Stimulated activated CD8-positive, alpha-beta memory T cell treated with anti-CD3 and anti-CD28 coated beads, Interleukin-4, amount 100 ng/mL, for 1 hour (primary cell): ENCODE measurements at places on chromosomes 4 and X.

DNA sequence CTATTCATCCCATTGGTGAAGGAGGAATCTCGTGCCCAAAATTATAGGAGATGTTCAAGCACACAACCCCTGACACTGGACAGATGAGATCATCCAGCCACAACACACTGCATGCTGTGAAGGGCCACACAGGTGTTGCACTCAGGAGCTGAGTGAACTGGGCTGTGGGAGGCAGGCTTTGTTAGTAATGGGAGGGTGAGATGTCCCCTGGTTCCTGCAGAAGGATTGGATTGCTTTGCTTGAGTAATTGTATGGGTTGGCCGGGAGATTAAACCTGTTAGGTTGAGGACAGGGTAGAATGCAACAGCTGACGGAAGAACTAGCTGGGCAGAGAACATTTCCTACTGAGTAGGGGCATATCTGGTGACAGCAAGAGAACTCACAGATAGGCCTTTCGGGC is 152.2 kb downstream of the TACR3 start:
- no peak for DNase-seq

DNA sequence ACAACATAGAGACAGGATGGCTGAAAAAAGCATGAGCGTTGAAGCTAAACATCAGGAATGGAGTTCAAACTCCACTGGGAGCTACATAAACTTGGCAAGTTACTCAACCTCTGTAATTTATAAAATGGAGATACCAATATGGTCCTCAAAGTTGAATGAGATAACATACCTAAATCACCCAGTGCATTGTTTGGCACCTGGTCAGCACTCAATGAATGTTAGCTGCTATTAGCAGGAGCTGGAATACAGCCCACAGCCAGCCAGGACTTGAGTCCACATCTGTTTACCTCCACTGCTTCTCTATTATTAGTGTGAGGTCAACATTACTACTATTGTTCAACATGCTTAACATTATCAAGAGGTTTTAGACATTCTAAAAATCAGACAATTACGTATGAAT is 97.9 kb downstream of the NR3C2 start:
- DNase-seq: no peak

GRCh38 chr4:5463361-5463760 is 245.0 kb downstream of the EVC2 start:
- no peak for DNase-seq

- no peak for DNase-seq
Measured at GRCh38 chr4:3684546-3684945, 81.6 kb upstream of the ADRA2C start.

- no peak for DNase-seq
Measured at GRCh38 chrX:8405631-8406030, 59.0 kb upstream of the VCX3B start.

- DNase-seq: no peak
Measured at GRCh38 chr4:84479663-84480062, 19.4 kb downstream of the NKX6-1 start.

DNA sequence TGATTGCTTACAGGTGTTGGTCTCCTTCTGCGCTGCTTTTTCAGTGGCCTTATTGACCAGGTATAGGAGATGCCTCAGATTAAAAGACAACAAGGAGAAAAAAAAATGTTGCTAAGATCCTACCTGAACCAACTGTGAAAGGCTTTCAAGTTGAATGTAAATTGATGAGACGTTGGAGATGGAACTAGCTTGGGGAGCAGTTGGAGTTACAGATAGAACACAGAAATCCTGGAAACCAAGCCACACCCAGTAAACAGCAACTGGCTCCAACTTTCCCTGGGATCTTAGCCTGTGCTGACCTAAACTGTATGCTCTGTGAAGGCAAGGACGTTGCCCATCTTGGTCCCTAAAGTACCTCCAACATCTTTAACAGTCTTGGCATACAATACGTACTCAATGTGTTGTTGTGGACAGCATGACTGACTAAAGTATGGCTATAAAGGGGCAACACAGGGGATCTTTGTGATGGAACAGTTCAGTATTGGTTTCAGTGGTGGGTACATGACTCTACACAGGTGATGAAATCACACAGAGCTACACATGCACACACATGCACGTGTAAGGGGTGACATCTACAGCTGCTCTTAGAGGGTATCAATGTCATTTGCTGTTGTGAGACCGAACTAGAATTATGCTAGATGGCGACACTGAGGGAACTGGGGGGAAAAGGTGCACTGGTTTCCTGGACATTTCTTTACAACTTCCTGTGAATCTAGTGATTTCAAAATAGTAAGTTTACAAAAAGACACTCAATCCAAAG is 22.3 kb downstream of the GAB3 start:
- no peak for DNase-seq

GRCh38 chr4:76581077-76581962 is 146.3 kb downstream of the SHROOM3 start:
- DNase-seq: no peak

DNA sequence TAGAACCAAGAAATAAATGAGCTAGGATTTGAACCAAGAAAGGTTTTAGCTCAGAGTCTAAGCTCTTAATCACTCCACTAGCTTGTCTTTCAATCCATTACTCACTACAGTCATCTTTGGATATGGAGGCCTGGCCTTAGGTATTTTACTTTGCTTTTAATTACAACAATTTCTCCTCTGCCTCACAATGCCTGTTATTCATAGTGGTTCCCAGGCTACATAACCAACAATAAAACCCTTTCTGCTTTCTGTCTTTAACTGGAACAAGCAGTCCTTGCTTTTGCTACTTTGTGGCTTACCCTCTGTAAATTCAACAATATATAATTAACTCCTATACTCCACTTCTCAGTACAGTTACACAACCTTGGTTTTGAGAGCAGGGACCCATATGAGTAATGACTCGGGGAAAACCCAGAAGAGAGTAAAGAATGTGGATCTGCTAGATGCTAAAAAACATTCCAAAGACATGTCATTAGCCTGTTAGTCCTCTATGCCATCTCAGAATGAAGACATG is 94.7 kb upstream of the NAP1L5 start:
- no peak for DNase-seq

- DNase-seq: no peak
Measured at GRCh38 chr4:166506051-166506450, 633.0 kb downstream of the TLL1 start.

DNA sequence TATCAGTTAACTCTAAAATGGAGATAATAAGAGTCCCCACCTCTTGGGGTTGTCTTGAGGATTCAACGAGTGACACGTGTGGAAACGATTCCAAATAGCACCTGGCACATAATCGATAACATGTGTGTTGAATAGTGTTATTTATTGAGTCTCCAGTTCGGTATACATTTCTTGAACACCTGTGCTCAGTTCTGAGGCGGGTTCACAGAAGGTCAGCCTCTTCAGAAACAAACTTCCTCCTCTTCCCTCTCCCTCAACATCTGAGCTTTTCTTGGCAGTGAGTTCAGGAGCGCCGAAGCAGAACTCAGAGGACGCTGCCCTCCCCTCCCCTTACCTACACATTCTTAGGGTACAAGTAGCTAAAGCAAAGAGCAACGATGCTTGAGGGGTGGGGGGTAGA is 934 bp downstream of the PDHA1 start:
- no peak for DNase-seq

- no peak for DNase-seq
Measured at GRCh38 chrX:11460347-11460746, 167.1 kb downstream of the AMELX start.

- no peak for DNase-seq
Measured at GRCh38 chrX:151042842-151043241, 59.7 kb downstream of the HMGB3 start.

GRCh38 chr4:87053802-87054767 is 119.3 kb downstream of the AFF1 start:
- DNase-seq: no peak

DNA sequence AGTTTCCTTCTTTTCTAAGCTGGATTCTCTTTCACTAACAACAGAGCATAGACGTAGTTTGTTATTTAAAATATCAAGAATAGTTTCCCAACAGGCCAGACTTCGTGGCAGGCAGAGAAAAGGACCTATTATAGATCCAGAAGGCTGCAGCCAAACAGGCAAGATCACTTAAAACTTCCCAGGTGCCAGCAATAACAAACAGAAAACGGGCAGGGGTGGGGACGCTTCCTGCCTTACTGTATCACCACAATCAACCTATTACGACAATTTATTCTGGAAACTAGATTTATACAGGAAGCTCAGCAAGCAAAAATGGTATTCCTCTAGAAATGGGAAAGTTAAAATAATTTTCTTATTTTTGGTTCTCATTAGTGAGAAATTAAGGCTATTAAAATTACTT is 22.1 kb downstream of the RWDD4 start:
- no peak for DNase-seq

GRCh38 chrX:78838709-78839108 is 91.2 kb downstream of the LPAR4 start:
- no peak for DNase-seq

DNA sequence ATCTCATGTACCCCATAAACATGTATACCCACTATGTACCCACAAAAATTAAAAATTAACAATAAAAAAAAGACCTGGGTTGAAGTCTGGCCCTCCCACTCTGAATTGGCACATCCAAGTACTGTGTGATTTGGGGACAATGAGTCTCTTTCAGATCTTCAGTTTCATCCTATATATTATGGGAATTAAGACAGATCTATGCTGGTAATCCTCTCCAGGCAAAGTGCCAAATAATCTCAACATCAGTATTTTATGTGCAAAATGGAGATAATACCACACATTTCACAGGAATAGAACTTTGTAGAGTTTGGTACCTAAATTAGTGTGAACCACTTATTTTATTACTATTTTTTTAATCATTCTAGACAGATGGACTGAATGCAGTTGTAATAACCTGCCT is 11.0 kb upstream of the SCD5 start:
- no peak for DNase-seq

GRCh38 chrX:17067534-17067933 is 121.1 kb downstream of the REPS2 start:
- no peak for DNase-seq

GRCh38 chr4:151276787-151277562 is at the start of gene PRSS48:
Gene PRSS48, plus strand, starts transcription at chr4:151277161. Its CDS starts 12 bp downstream, at chr4:151277173.
- DNase-seq: no peak

GRCh38 chr4:35147761-35148160 is 1096.6 kb downstream of the ARAP2 start:
- DNase-seq: no peak

DNA sequence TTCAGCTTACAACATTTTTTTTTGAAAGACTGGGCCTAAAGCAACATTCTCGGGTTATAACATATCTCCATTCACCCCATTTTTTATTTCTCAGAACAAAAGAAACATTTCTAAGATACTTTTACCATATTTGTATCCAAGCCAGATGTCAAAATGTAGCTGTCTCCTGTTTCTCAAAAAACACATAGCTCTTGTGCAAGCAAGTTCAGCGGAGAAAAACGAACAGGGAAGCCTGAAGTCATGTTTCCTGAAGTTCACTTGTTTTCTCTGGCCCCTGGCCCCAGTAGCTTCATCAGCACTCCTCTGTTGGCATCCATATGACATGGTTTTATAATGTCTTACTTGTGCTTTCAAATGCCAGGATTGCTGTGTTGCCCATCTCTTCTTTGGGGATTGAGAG is 218.2 kb downstream of the BANK1 start:
- no peak for DNase-seq

DNA sequence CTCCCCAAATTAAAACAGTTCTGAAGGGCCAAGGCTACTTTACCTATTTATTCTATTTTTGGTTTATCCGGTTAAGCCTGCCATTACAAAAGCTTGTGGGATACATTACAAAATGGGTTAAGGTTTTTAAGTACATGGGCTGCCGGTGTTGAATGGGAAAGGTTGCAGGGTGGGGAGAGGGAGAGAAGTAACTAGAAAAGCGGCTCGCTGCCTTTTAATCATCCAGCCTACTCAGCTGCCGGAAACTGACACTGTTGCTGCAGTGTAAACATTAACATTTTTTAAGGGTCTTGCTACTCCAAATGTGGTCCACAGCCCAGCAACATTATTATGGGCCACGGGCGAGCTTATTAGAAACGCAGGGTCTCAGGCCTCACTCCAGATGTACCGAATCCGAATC is 1.5 kb upstream of the IL1RAPL1 start:
- DNase-seq: no peak

DNA sequence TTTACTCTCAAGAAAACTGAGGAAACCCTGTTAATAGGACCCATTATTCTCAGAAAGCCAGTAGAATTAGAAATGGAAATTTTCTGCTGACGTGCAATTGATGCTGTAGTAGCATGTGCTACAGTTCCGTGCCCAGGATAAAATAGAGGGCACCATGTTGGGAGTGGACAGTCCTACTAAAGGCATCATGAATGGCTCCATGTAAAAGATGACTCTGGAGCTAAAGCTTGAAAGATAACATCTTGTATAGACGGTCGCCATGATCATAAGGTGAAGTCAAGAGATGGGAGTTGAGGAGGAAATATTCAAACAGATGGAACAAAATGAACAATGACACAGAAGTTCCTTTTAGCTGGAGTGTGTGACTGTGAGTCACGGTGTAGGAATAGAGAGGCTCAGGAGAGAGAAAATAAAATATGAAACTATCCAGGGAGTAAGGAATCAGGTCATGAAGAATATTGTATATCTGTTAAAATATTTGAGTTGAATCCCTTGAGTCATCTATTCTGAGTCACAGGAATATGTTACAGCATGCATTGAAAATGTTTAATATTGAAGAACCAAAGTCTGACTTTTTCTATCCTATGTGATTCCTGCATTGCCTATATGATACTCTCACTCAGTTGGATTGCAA is 31.8 kb downstream of the ANXA10 start:
- no peak for DNase-seq

- no peak for DNase-seq
Measured at GRCh38 chr4:21136051-21136630, 435.9 kb downstream of the PACRGL start.

DNA sequence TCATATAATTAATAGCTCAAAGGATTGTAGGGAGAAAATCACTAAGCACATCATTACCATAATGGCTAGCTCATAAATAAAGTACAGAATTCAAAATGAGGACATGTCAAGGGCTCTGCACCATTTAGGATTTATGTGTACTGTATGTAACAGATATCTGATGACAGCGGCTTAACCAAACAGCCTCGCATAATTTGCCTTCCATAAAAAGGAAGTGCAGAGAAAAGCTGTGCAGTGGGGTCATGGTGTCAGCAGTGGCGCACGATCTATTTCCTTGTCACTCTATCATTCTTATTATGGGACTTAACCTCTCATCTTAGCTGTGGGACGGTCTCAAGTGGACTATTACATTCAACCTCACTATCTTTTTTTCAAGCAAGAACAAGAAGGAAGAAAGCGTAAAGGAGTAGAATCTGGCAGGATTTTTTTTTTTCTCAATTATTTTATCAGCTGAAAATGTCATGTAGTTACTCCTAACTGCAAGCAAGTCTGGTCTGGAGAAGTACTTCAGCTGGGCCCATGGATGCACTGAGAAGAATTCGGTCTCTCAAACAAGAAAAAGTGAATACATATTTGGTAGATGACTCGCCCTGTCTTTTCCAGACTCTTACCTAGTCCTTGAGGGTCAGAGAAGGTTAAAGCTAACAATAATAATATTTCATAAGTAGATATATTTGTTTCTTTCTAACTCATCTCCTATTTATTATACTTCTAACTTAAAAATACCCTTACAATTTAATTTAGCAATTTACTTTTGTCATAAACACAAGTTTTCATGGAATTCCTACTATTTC is 94.6 kb downstream of the COX18 start:
- no peak for DNase-seq

GRCh38 chr4:119000400-119000799 is 111.7 kb downstream of the SYNPO2 start:
- no peak for DNase-seq

GRCh38 chr4:169840554-169840953 is 82.8 kb upstream of the HPF1 start:
- no peak for DNase-seq

GRCh38 chr4:60482921-60483351 is 717.2 kb upstream of the ADGRL3 start:
- DNase-seq: no peak

- DNase-seq: no peak
Measured at GRCh38 chr4:35643661-35644060, 600.7 kb downstream of the ARAP2 start.
